ENCODE measurements at places on chromosomes 6 and 20. TPM values are rescaled to one million over a fixed set of nuclear protein-coding genes. Genes with fewer than 3 reads are reported as not detected.

DNA sequence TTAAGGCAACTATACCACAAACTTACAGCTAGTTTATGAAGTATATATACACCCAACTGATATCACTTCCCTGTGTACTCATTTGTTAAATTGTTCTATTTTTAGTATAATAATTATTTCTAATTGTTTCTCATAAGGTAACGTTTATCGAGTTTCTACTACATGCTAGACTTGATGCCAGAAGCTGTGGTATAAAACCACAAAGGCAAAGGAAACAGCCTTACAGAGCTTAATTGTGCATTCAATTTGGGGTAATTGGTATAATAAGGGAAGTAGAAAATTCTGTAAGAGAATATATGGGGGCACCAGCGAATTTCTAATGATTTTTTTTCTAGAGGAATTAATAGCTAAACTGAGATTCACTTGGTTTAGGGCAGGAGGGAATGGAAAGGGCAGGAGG, 183.9 kb downstream of the GRM1 start:
- DNase-seq = no peak

DNA sequence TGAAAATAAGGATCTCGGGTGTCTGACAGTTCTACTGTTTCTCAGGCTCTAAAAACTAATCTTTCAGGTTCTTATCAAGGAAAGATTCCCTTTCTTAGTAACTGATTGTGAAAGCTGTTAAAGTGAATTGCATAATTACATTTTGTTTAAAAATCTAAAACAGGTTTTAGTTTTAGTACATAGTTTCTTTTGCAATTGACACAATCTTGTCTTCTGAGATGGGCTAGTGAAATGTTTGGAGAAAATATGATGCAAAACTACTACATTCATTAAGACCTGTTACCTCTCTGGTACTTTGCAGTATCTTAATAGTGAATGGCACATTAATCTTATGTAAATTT, 298.4 kb downstream of the UTRN start:
- DNase-seq = no peak

- no peak for DNase-seq
These were observed 92.5 kb upstream of the NXT1 start for GRCh38 chr20:23257848-23258746.

OTOR gene
- polyA plus RNA-seq = not detected

ANKRD6 gene
- polyA plus RNA-seq = 13.1 TPM

TNFAIP3 gene
- polyA plus RNA-seq = 19.3 TPM

GRCh38 chr6:35771343-35771627, 5.1 kb upstream of the CLPSL2 start:
- DNase-seq = no peak

- no peak for DNase-seq
These were observed 67.1 kb upstream of the MYLIP start for GRCh38 chr6:16061818-16062217.

CRISP2 gene
- not detected for polyA plus RNA-seq

SNAP25 gene
- polyA plus RNA-seq = 2.5 TPM

GRCh38 chr20:50005471-50005981, 22.7 kb downstream of the SNAI1 start:
- no peak for DNase-seq

- no peak for DNase-seq
These were observed 4.7 kb downstream of the JPH2 start for GRCh38 chr20:44182135-44182765.

DNA sequence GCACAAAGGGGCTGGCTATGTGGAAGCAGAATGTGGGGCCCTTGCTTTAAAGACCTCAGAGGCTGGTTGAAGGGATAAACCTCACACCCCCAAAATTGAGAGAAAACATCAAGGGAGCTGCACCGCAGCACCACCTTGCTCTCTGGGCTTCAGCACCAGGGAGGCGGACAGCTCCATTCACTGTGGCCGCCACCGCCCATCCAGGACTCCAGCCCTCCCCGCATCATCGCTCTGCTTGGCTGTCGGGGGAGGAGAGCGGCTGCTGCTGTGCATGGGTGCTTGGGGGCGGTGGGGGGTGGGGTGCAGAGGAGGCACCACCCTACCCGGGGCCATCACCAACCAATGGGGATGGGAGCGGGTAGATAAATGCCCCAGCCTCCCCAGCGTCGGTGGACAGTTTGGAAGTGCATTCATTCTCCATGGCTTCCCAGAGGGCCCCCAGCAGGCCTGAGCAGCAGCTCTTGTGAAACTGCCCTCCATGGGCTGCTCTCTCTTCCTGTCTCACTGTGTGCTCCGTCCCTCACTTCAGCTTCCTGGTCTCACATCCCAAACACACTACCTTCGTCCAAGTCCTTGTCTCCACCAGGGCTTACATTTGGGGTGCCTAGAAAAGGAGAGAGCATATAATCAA, 75.7 kb upstream of the BHLHE23 start:
- peak; percentile 34 for DNase-seq

LY6G5C gene
- polyA plus RNA-seq = 3.1 TPM

GRCh38 chr6:128278836-128279235, 241.6 kb downstream of the PTPRK start:
- DNase-seq = no peak

DNA sequence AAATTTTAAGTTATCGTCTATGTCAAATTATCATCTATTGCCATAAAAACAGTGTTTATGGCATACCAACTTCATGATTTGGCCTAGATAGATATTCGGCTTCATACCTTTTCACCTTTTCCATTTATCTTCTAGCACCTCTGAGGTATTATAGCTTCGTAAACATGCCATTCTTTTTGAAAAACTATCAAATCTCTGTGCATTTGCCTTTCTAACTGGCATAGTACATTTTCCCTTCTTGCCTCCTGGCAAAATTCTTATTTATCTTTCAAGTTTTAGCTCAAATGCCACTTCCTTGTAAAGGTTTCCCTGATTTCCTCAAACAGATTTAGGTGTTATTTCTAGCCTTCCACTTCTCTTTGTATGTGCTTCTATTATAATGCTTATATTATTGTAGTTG, 7.0 kb upstream of the REV3L start:
- no peak for DNase-seq

GRCh38 chr20:47286681-47287080, 69.8 kb downstream of the ZMYND8 start:
- no peak for DNase-seq

APOBEC2 gene
- 531 TPM for polyA plus RNA-seq

- DNase-seq = no peak
These were observed 190.3 kb downstream of the ANKRD60 start for GRCh38 chr20:58038123-58038654.

- no peak for DNase-seq
These were observed 4.2 kb upstream of the IRF4 start for GRCh38 chr6:387293-387741.

DNA sequence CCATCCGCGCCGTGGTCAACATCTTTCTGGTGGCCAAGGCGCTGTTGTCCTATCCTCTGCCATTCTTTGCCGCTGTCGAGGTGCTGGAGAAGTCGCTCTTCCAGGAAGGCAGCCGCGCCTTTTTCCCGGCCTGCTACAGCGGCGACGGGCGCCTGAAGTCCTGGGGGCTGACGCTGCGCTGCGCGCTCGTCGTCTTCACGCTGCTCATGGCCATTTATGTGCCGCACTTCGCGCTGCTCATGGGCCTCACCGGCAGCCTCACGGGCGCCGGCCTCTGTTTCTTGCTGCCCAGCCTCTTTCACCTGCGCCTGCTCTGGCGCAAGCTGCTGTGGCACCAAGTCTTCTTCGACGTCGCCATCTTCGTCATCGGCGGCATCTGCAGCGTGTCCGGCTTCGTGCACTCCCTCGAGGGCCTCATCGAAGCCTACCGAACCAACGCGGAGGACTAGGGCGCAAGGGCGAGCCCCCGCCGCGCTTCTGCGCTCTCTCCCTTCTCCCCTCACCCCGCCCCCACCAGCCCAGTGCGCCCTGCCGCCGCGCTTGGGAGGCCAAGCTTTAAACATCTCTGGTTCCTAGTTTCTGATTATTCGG, 4.0 kb downstream of the SLC32A1 start:
- DNase-seq = peak; percentile 35

DNA sequence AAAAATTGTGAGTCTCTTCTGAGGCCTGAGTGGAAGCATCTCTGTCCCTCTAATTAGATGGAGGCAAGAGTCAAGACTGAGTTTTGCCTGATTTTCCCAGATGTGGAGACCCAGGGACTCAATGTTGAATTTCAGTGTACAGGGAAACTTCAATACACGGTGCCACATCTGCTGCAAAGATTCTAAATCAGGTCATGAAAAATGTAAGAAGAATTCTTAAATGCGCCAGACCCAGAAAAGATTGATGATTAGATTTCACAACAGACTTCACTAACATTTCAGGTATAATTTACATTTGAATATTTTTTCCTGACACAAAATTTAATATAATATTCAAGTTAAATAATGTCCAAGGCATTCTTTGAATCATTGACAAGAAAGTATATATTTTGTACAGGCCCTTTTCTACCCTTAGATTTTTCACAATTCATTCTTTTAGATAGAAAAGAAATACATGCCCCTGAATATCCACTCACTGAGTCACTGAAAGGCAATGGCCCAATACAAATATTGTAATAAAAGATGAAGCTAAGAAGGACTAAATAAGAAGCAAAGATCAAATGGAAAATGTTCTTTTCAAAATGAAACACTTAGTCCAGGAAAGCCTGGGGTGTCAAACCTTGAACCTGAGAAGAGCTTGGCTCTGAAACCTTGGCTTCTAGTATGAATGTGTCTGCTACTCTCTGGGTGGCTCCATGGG, 18.2 kb upstream of the HDGFL1 start:
- peak; percentile 9 for DNase-seq

AKAP12 gene
- polyA plus RNA-seq = 156 TPM

GRCh38 chr6:119499797-119500196, 150.2 kb upstream of the MAN1A1 start:
- no peak for DNase-seq

EPB41L1 gene
- polyA plus RNA-seq = 28.2 TPM

DNA sequence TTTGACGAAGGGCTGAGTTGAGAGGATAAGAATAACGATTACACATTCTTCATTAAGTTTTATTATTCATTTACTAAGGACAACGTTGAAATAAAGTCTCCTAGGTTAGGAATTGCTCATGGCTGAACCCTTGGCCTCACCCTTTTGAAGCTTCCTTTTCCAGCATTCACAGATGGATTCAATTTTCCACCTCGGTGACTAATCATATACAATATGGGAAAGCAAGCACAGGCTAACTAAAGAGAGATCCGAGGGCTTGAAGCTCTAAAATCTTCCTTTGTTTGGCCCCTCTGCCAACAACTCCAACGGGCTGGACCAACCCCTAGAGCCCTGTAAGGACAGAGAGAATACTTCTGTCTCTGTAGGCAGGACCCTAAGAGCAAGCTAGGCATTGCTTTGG, 159.5 kb downstream of the SOD2 start:
- DNase-seq = peak; percentile 62

SEL1L2 gene
- not detected for polyA plus RNA-seq
